ENCODE measurements at places on chromosomes 4 and X.

DNA sequence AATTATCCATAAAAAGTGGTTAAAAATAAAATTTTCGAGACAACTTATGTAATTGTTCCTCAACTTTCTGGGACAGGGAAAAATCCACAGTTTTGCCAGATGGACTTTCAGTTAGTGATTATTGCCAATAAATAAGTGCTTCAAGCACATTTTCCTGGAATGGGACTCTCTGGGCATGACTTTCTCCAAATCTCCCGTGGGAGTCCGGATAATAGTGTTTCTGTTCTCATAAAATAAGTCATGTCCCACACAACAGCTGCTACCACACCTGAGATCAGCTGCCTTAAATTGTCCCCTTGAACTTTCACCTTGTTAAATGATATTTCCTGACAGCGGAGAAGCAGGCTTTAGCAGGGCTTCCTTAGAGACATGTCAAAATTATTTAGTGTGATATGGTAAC, 133.4 kb upstream of the NAP1L5 start:
- no peak for DNase-seq

DNA sequence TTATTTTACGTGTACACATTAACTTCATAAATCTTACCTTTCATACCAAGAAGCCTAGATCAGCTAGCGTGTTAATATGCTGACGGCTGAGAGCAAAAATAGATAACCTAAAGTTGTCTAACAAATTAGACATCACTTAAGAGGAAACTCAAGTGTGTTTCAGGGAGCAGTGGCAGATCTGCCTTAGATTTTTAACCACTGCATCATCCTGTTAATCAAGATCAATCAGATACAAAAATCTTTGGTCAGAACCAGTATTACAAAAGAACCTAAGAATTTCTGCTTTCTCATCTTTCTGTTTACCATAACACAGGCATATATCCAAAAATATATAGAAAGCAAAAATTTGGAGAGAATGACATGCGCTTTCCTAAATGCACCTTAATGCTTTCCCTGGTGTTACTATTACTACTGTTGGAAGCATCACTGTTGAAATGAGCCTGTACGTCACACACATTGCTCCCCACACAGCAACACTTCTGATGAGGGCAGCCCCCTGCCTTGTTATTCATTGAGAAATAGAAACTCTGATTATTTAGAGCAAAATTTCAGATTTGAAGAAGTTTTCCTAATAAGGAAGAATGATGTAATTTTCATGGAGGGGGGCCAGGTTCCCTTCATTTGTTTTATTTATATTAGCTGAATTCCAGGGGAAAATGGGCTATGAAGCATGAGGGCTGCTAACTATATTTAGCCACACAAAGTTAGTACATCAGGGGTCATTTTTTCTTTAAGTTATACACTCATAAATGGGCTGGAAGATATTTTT, 152.3 kb downstream of the CBR4 start:
- DNase-seq: no peak

DNA sequence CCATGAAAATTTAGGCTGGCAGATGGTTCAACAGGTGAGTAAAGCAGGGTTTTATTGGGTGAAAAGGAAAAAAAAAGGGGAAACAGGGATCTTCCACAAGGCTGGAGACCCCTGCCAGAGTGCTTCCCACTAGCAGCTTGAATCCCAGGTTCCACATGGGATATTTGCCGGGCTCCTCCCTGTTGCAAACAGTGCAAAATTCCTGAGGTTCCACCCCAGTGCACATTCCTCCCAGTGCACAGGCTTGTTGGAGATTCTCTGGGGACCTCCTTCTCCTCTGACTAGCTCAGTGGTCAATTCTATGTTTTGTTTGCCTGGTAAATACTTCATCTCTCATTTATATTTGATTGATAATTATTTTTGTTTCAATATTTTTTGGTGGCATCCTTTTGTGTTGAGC, 66.4 kb upstream of the UGT2B15 start:
- no peak for DNase-seq

GRCh38 chr4:11196927-11197522, 231.7 kb downstream of the HS3ST1 start:
- no peak for DNase-seq

- DNase-seq: no peak
Observed at GRCh38 chr4:85966373-85966772, 393.5 kb downstream of the MAPK10 start.

DNA sequence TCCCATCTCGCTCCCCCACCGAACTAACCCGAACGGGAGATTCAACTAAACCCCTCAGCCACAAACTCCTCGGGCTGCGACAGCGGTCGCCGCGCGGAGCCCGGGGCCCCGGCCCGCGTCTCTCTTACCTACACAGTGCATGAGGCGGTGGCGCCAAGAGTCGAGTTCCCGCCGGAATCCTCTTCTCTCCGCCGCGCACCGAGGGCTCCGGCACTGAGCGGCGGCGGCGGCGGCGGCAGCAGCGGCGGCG, 160 bp downstream of the LCORL start:
- no peak for DNase-seq

GRCh38 chrX:76014321-76014720, 158.5 kb upstream of the PBDC1 start:
- DNase-seq: no peak

GRCh38 chrX:96052078-96052477, 632.6 kb upstream of the DIAPH2 start:
- DNase-seq: no peak

GRCh38 chr4:177178246-177178645, 131.4 kb upstream of the NEIL3 start:
- DNase-seq: no peak

DNA sequence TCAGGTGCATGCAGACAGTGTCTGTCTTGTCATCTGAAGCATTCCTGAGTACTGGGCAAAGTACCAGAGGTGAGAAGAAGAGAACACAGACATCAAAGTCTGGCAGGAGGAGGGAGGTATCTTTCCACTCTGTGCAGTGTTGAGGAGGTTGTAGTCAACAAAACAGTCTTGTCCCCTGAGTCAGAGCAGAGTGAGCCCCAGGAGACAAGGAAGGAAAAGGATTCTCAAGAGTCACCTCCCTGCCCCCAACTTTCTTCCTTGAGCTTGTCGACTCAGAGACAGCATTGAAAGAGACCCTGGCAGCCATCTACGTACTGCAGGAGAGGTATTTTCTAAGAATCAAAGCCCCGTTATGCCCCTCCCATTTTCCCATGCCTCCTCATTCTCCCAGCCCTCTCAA, 4.4 kb upstream of the SRPX start:
- no peak for DNase-seq

- DNase-seq: no peak
Observed at GRCh38 chr4:38989487-38989886, 42.7 kb downstream of the TMEM156 start.

- no peak for DNase-seq
Observed at GRCh38 chrX:150429594-150429993, 66.5 kb downstream of the MAMLD1 start.

GRCh38 chr4:32396507-32397070, 1676.4 kb downstream of the PCDH7 start:
- DNase-seq: no peak

DNA sequence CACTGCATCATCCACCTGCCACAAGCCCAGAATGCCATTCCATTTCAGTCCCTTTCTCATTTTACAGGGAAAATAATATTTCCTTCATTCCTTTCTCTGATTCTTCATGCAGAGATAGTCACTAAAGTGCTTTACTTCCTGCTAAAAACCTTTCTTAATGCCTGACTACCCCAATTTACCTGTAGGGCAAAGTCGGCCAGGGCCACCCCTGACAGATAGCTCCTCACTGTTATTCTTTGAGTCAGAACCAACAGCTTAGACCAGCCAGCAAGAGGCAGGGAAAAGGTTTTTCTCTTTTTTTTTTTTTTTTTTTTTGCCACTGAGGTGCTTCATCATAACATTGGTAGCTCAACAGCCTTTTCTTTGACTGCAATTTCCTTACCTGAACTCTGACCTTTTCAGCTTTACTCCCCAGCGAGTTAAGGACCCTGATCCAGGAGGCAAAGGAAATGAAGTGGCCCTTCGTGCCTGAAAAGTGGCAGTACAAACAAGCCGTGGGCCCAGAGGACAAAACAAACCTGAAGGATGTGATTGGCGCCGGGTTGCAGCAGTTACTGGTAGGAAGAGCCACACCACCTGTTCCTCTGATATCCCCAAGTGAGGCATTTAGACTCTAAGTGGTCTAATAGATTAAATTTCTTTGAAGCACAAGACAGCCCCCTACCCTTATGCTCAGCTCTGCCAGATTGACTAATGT, 85.0 kb downstream of the ALPK1 start:
- no peak for DNase-seq

DNA sequence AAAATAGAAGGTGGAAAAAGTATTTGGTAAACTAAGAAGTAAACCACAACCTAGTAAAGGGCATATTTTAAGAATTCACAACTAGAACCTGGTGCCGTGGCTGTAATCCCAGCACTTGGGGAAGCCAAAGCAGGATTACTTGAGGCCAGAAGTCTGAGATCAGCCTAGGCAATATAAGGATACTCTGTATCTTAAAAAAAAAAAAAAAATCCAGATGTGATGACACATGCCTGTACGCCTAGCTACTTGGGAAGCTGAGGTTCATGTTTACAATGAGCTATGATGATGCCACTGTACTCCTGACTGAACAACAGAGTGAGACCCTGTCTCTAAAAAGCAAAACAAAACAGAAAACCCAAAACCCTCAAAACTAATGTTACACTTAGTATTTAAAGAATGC, 294.9 kb upstream of the ZCCHC13 start:
- no peak for DNase-seq

DNA sequence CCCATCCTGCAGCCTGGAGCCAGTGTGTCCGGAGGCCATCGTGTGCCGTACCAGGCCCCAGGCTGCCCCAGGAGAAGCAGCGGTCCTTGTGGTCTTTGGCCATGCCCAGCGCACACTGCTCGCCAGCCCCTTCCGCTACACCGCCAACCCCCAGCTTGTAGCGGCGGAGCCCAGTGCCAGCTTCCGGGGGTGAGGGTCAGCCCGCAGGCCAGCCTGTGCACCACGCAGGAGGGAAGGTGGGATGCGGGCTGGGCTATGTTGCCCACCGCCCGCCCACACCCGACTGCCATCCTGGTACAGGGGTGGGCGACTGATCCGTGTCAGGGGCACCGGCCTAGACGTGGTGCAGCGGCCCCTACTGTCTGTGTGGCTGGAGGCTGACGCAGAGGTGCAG, 7.6 kb upstream of the SRPK3 start:
- no peak for DNase-seq

DNA sequence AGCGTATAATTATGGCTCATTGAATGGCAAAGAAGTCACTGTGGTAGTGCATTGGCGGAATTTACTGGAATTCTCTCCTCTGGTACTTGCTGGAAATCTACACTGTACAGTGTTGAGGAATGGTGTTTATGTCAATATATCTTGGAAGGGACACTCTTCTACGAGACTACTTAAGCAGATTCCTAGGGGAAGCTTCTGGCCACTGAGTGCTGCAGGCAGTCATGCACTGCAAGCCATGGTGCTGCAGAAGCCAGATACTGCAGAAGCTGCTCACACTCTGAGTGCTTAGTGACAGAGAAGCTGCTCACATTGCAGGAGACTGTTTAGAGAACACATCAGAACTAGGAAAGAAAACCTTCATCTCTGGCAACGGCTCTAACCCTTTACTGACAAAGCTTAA, 725.0 kb downstream of the CCSER1 start:
- no peak for DNase-seq

DNA sequence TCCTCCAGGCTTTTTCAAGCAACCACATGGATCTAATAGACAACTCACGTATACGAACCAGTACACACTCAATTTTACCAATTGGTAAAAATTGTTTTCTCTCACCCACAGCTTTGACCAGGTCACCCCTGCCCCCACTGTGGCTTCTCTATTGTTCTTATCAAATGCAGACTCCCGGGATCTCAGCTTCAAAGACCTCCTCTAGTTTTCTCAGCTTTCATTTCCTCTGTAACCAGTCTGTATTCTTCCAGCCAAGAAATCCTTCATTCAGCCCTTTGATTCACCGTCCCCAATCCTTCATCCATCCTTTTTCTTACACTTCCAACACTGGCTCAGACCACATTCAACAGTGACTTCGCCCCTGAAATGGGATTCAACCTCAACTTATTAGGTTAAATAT, 120.7 kb downstream of the CORIN start:
- DNase-seq: no peak

GRCh38 chr4:41878991-41879491, 56.2 kb upstream of the TMEM33 start:
- no peak for DNase-seq

GRCh38 chr4:184647266-184648053, 1.8 kb downstream of the CASP3 start:
- DNase-seq: no peak

GRCh38 chr4:21366312-21366711, 582.3 kb downstream of the KCNIP4 start:
- DNase-seq: no peak

DNA sequence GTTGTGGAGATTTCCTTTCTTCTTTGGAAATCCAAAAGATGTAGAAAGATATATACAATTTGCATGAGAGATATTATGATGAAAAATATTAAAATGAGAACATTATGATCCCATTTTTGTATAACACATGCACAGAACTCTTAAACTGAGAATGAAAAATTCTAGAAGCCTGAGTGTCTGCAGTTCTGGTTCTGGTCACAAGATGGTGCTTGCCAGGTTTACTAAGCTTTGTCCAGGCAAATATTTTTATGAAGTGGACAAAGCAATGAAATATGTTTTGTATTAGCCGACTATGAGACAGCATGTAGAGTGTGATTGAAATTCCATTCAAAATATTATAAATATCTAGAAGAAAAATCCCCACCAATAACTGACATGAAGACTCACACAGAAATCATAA, 2.2 kb downstream of the PWWP3B start:
- no peak for DNase-seq

- DNase-seq: no peak
Observed at GRCh38 chr4:109156356-109156755, 146.1 kb downstream of the COL25A1 start.

DNA sequence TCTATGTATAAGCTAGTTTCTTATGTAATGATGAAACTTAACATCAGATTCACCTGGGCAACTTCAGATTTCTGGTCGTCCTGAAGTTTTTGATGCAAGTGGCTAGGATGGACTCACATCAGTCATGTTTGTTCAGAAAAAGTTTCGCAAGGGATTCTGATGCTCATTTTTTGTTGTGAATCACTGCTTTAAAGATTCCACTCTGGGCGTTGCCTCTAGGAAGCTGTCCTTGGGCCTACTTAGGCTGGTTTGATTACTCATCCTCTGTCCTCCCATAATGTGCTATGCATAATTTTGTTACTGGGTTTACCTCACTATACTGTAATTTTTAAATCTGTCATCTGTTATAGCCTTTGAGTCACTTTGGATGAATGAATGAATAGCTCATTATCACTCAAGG, 30.8 kb downstream of the HERC3 start:
- no peak for DNase-seq

DNA sequence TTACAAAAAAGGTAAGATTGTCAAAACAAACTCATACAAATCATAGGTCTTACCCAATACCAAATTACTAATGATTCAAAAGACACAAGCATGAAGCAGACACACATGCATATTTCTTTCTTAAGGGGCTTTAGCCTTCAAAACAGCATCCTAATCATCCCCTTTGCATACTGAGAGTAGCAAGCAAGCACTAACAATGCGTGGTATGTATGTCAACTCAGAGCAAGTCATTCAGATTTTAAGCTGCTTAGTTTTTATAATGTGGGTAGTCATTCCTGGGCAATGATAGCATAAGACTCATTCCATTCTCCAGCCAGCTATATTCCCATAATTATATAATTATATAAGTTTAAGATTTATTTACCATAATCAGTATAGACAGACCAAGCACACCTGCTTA, 219.6 kb downstream of the DKK2 start:
- no peak for DNase-seq

- no peak for DNase-seq
Observed at GRCh38 chrX:12949927-12950656, 24.8 kb upstream of the TMSB4X start.

GRCh38 chrX:119669424-119670037, 23.4 kb downstream of the SEPTIN6 start:
- DNase-seq: peak; percentile 61

Data from SHP77 (cell line).